Stimulated activated CD4-positive, alpha-beta T cell treated with anti-CD3 and anti-CD28 coated beads, Interleukin-12 subunit alpha, Interleukin-12 subunit beta, amount 100 ng/mL, for 24 hours (primary cell): ENCODE measurements at places on chromosomes 2 and 18.

DNA sequence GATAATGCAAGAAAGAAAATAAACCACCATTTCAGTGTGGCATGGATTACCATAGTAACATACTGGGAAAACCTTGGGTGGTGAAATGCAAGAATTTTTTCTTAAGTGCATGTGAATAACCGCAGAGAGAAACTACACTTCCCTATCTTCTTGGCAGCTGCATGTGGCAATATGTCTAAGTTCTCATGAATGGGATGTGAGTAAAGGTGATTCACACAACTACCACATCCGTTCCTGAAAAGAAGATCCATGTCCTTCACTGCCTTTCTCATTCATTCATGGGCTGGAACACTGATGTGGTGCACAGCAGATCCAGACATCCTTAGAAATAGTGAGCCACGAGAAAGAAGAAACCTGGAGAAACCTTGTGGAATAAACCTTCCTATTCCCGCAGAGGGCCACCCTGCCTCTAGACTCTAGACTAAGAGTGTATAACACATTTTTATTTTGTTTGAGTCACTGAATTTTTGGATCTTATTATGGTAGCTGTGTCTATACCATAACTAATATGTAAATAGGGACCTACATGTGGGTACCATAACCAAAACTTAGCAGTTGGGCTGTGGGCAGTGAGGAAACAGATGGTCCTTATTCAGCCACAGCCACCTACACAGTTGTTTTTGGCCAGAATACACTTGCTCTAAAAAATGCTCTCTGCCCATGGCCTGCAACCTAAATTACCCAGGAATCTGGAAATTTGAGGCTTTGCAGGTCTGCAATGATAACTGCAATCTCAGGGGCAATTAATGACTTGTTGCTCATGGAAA is 573.3 kb downstream of the LRP1B start:
- no peak for DNase-seq

DNA sequence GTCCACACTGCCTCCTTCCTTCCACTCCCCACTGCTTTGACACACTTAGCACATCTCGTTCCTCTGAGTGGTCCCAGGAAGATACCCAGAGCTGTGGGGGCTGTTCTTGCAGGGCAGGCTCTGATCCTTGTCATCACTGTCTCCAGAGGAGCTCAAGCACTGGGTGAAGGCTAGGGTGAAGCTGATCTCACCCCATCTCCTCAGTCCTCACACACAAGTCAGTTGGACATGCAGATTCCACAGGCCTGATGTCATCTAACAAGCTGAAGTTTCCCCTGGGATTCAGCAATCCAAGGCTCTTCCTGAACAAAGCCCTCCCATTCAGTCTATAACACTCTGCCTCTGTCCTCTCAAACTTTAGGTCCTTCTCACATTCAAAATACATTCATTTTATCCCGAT is 90.6 kb upstream of the RAB6C start:
- no peak for DNase-seq

DNA sequence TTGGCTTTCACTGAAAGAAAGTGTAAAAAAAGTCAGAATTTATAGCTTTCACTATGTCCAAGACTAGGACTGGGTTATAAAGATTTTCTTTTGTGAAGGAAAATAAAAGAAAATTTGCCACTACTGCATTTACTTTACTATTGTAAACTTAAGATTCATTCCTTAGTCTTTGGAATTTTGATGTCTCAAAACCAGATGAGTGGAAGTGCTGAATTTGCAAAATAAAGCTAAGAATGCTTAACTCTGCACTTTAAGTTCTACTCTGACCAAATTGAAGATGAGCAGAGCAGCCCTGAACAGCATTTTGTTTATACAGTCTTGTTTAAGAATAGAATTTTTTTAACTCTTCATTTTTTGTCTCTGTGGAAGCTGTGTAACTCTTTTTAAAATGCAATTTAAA is 102.4 kb downstream of the ICA1L start:
- DNase-seq, result no peak

GRCh38 chr2:39665811-39666490 is at the start of gene TMEM178A:
TSS of gene TMEM178A (plus strand) at chr2:39665917. CDS start at chr2:39665975, 58 bp downstream.
- DNase-seq, result no peak

- DNase-seq, result no peak
These were observed 1456.1 kb upstream of the ACVR2A start for GRCh38 chr2:146388757-146389156.

GRCh38 chr2:235897992-235898391 is 270.2 kb downstream of the GBX2 start:
- no peak for DNase-seq

DNA sequence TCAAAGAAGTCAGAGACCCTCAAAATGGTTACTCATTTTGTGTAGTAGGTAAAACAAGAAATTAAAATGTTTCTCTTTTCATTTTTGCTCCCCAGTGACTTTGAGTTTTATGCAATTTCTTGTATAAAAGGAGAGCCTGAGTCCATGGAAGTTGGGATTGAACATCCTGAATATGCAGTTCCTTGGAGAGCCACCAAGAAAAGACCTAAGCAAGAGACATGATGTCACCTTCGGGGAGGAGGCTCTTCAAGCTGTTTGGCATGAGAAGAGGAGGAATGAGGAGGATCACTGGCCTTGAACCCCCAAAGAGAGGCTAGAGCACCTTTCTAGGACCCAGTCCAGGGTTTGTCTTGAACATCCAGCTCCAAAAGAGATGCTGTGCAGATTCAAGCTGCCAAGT is 83.5 kb upstream of the STPG4 start:
- DNase-seq, result no peak

- peak; percentile 93 for DNase-seq
These were observed at the start of gene SP3 for GRCh38 chr2:173965372-173966025. TSS of gene SP3 (minus strand) at chr2:173965373. CDS start at chr2:173965171, 202 bp downstream.

GRCh38 chr18:73777356-73778031 is 370.1 kb downstream of the FBXO15 start:
- DNase-seq, result no peak

DNA sequence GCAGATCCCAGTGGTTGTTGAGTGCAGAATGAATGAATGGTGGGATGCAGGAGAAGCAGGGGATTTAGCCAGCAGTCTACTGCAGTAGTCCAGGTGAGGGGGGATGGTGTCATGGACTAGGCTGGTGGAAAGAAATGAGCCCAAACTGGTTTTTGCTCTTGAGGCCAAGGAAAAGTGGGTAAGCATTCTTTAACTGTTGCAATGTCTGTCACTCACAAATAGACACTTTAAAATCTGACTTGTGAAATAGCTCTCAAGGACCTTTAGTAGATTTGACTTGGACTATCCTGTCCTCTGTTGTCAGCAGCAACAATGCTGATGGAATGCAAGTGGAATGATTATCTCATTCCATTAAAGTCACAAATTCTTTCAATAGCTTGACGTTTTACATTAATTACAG is 37.5 kb upstream of the STK17B start:
- no peak for DNase-seq

DNA sequence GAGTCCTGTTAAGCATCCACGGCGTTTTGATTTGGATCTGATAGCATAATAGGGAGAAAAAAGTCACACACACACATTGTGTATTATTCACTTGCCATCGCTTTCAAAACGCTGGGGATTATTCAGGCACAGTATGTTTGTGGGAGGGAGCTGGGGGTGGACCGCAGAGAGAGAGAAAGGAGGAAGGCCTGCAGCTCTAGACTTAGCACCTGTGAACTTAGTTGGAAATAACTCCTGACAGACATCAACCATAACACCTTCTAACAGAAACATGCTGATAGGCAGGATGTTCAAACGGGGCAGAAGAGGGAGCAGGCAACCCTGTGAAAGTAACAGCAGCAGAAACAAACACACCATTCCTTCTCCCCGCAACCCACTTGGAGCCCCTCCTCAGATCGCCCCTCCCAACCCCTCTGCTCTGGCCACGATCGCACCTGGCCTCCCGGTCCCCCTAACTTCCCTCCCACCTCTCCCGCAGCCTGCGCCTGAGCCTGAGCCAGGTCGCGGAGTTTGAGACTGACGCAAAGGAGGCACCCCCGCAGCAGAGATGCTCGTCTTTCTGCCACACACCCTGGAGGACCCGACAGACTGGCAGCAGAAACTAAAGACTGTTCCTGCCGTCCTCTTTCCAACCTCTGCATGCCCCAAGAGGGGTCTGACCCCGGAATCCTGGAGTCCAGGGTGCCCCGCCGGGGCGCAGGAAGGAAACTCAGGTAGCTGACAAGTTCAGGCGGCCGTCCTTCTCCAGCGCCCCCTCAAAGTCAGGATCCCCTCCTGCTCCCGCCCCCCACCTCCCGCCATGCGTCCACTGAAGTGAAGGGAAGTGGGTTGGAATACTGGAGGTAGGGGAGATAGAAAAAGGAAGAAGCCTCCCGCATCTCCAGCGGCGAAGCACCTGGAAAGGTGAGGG is 738 bp downstream of the CHST9 start:
- DNase-seq, result no peak

- DNase-seq, result no peak
These were observed 56.6 kb downstream of the FAM228A start for GRCh38 chr2:24231461-24231881.

- DNase-seq, result no peak
These were observed 11.3 kb downstream of the PTPRN start for GRCh38 chr2:219297766-219298456.

- DNase-seq, result no peak
These were observed 36.2 kb downstream of the ACOXL start for GRCh38 chr2:110768591-110768990.

DNA sequence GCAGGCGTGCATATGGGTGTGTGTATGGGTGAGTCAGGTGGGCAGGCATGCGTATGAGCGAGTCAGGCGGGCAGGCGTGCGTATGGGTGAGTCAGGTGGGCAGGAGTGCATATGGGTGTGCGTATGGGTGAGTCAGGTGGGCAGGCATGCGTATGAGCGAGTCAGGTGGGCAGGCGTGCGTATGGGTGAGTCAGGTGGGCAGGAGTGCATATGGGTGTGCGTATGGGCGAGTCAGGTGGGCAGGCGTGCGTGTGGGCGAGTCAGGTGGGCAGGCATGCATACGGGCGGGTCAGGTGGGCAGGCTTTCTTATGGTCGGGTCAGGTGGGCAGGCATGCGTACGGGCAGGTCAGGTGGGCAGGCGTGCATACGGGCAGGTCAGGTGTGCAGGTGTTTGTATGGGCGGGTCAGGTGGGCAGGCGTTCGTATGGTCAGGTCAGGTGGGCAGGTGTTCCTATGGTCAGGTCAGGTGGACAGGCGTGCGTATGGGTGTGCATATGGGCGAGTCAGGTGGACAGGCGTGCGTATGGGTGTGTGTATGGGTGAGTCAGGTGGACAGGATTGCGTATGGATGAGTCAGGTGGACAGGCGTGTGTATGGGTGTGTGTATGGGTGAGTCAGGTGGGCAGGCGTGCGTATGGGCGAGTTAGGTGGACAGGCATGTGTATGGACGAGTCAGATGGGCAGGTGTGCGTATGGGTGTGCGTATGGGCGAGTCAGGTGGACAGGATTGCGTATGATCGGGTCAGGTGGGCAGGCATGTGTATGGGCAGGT is 28.7 kb upstream of the KLF11 start:
- DNase-seq, result no peak

- no peak for DNase-seq
These were observed 14.2 kb downstream of the TNFRSF11A start for GRCh38 chr18:62339106-62339988.

DNA sequence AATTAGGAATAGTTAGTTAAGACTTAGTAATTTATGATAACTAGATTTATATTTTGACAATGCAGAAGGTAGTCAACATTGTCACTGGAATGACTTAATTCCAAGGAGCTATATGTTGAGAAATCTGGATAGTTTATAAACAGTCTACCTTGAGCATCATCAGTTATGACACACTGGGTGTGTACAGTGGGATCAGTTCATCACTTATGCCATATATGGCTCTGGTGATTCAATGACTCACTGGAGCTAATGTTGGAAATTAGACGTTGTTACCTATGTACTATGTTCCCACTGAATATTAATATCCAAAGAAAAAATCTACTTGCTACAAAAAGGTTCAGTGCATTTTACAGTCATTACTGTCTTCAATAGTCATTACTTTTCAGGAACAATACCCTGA is 34.0 kb upstream of the ITPRID2 start:
- no peak for DNase-seq

- no peak for DNase-seq
These were observed 678.8 kb downstream of the KCNJ3 start for GRCh38 chr2:155377266-155377680.

GRCh38 chr18:8402237-8402636 is 207.0 kb upstream of the RAB12 start:
- no peak for DNase-seq

GRCh38 chr2:64819774-64820688 is 166.3 kb upstream of the SERTAD2 start:
- peak; percentile 8 for DNase-seq

DNA sequence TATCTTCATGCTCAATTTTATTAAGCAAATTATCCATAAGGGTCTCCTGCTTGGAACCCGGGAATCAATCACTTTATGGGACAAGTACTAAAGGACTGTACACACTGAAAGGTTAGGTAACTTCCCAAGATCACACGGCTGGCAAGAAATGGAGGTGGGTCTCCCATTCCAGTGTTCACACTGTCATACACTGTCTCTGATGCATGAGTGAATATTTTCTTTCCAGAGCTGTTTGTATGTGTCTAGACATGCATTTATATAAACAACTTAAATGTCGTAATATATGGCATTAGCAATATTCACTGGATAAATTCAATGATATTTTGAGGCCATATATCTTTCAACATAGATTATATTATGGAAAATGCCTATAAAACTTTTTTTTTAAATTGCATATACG is 223.4 kb downstream of the DYM start:
- no peak for DNase-seq

- no peak for DNase-seq
These were observed 536.5 kb upstream of the CRIM1 start for GRCh38 chr2:35819033-35819432.

DNA sequence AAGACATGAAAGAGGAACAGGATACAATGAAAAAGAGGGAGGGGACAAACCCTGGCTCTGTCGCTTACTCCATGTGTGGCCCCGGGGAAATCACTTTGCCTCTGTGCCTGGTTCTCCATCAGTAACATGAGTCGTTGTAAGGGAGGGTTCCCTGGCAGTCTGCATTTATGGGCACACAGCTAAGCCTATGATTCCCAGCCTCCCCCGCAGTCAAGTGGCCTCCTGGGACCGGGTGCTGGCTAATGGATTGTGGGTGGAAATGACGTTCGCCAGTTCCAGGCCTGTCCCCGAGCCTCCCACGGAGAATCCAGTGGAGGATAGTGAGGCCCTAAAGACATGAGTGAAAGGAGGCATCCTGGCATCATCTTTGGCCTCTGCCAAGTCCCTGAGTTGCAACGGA is 42.7 kb downstream of the SFXN5 start:
- no peak for DNase-seq

- no peak for DNase-seq
These were observed 118.7 kb upstream of the DNMT3A start for GRCh38 chr2:25460261-25460905.
